ENCODE measurements at places on chromosomes 3 and 15. TPM values are rescaled to one million over a fixed set of nuclear protein-coding genes. Genes with fewer than 3 reads are reported as not detected.

The TGM5 gene
- not detected for total RNA-seq

The MFAP1 gene
- 32.7 TPM for total RNA-seq

The UCN2 gene
- not detected for total RNA-seq

The TIGIT gene
- not detected for total RNA-seq

The MED12L gene
- total RNA-seq: 0.57 TPM

The SV2B gene
- not detected for total RNA-seq

The KBTBD13 gene
- not detected for total RNA-seq

The TRAT1 gene
- total RNA-seq: not detected

The MASP1 gene
- total RNA-seq: 0.27 TPM

The ITPR1 gene
- total RNA-seq: 26.9 TPM

The COL8A1 gene
- total RNA-seq: 156 TPM

The OSTN gene
- total RNA-seq: not detected

The NLGN1 gene
- total RNA-seq: 52.5 TPM

The USP8 gene
- 63.3 TPM for total RNA-seq

The MESP2 gene
- total RNA-seq: 0.14 TPM

The ARPP19 gene
- 300 TPM for total RNA-seq

The CDHR4 gene
- total RNA-seq: not detected

The CIAO2A gene
- total RNA-seq: 83.8 TPM

The ARGFX gene
- total RNA-seq: not detected

The TMEM62 gene
- total RNA-seq: 19.1 TPM

The STRA6 gene
- not detected for total RNA-seq

The CCR5 gene
- not detected for total RNA-seq

The NUP210 gene
- 0.53 TPM for total RNA-seq

The ALG3 gene
- 33.3 TPM for total RNA-seq

The ATP13A5 gene
- total RNA-seq: not detected

The CHRD gene
- total RNA-seq: 0.13 TPM

The GOLGA8O gene
- total RNA-seq: 0.13 TPM

The SCG3 gene
- not detected for total RNA-seq

The LMAN1L gene
- total RNA-seq: under 0.01 TPM

Data from thoracic aorta endothelial cell (primary cell).